ENCODE measurements at places on chromosomes 4 and X.

- no peak for DNase-seq
Measured at GRCh38 chrX:53714580-53715345, 28.2 kb upstream of the HUWE1 start.

GRCh38 chr4:138650929-138651448 is 364.6 kb upstream of the NOCT start:
- no peak for DNase-seq

- DNase-seq: no peak
Measured at GRCh38 chrX:29834764-29835163, 380.6 kb upstream of the MAGEB2 start.

DNA sequence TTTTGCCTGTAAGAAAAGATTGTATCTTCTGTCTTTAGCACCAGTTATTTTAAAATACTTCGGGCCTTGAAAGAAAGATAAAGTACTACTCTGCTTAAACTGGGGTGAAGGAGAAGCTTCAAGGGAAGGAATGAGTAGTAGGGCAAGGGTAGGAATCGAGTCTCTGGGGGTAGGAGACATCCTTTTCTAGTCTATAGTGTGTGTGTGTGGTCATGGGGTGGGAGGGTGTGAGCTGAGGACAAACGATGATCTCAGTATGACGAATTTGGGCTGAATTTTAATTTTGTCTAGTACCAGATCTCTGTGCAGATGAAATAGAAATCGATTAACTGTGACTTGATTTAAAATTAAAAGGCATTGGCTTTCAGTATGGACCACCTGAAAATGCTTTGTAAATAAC is 3.3 kb upstream of the MYOZ2 start:
- no peak for DNase-seq

- no peak for DNase-seq
Measured at GRCh38 chrX:413322-414201, 26.9 kb upstream of the PPP2R3B start.

DNA sequence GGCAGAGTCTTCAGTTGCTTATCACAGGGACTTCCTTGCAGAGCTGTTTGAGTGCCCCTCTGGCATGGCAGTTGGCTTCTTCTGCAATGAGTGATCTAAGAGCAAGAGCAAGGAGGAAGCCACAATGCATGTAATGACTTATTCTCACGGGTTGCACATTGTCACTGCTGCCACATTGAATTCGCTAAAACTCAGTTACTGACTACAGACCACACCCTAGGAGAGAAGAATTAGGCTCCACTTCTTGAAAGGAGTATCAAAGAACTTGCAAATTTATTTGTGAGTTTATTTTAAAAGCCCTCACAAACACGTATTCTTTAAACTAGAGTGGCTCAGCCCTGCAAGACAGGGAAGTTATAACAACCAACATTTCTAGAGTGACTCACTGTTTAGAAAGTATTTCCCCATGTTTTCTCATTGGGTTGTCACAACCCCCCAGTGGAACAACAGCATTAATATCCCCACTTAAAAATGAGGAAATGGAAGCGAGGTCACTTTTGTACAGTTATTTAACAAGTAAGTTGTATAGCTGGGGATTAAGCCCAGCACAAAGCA is 32.4 kb upstream of the RBPJ start:
- DNase-seq: no peak

GRCh38 chrX:28016823-28017222 is 35.6 kb upstream of the DCAF8L1 start:
- DNase-seq: no peak

Measured in Karpas-422 (cell line).